ENCODE measurements at places on chromosomes 3 and 15.

DNA sequence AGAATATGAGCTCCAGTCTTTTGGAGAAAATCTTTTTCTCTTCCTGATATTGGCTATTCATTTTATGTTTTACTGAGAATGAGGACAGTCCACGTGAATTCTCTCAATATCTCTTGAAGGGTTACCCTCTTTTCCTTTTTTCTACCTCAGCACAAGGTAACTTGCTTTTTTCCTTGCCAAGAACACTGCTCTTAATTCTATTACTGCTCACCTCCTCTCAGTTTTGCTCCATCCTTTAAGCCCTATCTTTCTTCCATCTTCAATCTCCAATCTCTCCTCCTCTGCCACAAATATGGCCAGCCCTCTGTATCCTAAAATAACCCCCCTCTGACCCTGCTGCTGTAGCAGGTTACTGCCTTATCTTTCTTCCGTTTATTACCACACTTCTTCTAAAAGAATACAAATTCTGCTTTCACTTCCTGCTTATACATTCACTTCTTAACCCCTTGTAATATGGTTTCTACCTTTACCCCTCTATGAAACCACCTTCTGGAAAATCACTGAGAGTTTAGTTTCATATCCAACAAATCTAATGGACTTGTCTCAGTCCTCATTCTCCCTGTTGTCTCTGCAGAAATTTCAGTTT, 89.0 kb downstream of the NFKBIZ start:
- no peak for DNase-seq

DNA sequence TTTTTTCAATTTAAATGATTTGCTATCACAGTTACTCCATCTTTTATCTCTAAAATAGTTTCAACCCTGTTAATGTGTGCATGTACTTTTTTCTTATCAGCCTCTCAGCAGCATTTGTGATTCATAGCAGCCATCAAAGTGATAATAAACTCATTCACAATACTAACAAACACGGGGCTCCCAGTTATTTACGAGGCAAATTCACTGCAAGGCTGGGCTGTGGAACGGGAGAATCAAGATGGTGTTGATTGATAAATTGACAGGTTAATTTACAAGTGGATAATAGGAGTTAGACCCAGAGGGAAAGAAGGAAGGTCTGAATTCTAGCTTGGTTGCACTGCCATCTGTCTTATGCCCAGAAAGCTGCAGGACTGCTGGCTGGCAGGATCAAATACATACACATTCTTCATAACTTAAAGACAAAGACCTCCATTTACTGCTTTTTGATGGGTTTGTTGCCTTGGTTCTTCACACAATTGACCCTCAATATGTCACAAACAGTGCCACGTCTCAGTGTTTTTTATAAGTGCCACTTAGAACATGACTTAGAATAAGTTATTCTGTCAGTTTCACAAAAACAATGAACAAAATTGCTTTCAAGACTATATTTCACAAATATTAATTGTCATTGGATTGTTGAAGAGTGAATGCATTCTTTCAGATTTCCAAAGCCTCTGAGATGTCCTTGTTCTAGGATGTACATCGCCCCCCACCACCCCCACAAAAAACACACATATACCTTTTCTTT, 562.8 kb downstream of the NR2F2 start:
- no peak for DNase-seq

- no peak for DNase-seq
Measured at GRCh38 chr3:148173851-148174250, 523.9 kb upstream of the AGTR1 start.

DNA sequence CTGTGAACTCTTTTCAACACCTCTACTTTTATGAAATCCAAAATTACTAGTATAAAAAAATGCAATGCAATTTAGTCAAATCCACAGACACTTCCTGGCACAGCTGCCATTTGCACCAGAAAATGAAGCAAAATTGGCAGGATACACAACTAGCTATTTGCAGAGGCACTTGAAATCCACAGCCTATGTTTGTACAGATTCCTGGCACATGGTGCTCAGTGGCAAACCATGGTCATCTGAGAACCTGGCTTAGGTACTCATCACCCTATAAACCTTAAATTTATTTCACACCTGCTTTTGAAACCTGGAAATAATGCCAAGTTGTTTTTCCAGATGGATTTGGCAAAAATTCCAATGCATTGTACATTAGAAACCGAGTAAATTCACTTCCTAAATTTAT, 20.2 kb upstream of the PPM1L start:
- no peak for DNase-seq

DNA sequence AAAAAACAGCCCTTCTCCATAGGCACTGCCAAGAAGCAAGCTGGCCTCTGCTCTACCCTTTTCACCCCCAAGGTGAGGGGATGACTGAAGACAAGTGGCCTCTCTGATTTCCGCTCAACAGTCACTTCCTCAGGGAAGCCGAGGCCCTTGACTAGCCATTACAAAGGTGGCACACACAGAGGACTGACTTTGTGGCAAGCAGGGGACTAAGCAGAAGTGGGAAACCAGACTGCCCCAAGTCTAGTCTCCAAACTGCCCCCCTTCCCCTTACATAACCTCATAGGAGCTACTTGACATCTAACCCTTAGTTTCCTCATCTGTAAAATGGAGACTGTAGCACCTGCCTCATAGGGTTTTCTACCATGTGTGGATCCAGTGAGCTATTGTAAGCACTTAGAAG, 118.9 kb downstream of the FOXP1 start:
- no peak for DNase-seq

DNA sequence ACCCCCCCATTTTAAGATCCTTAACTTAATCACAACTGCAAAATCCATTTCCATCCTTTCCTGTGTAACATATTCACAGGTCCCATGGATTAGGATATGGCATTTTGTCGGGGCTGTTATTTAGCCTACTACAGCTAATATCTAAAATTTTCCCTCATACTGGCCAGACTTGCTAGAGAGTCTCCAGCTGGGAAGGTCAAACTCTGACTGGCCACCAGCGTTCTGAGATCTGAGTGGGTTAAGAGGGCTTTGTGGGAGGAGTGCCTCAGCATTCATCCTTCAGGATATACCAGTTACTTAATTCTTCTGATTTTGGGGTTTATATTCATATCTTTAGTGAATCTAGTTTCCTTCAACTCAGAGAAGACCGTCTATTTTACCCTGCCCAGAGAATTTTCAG, 17.7 kb downstream of the TM4SF18 start:
- DNase-seq, result no peak

Data from stimulated activated CD4-positive, alpha-beta T cell treated with anti-CD3 and anti-CD28 coated beads, TNF-alpha, amount 100 ng/mL, for 4 hours (primary cell).